ENCODE measurements at places on chromosomes 7 and 10.

- DNase-seq: no peak
Measured at GRCh38 chr10:2137549-2138174, 400.3 kb upstream of the ADARB2 start.

DNA sequence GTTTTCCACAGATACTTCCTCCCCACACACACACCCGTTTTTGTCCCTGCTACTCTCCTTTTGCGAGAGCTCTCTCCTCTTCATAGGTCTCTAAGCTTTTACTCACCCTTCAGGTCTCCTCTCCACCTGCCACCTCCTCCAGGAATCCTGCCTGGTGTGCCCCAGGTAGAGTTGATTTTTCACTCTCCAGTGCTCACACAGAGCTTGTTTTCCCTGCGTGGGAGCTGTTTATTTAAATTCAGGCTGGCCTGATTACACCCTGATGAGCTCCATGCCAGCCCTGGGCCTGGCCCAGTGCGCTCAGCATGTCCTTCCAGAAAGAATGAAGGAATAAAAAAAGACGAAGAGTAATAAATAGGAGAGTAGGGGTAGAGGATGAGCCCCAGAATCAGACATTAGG is 7.5 kb upstream of the CLDN4 start:
- DNase-seq: no peak

DNA sequence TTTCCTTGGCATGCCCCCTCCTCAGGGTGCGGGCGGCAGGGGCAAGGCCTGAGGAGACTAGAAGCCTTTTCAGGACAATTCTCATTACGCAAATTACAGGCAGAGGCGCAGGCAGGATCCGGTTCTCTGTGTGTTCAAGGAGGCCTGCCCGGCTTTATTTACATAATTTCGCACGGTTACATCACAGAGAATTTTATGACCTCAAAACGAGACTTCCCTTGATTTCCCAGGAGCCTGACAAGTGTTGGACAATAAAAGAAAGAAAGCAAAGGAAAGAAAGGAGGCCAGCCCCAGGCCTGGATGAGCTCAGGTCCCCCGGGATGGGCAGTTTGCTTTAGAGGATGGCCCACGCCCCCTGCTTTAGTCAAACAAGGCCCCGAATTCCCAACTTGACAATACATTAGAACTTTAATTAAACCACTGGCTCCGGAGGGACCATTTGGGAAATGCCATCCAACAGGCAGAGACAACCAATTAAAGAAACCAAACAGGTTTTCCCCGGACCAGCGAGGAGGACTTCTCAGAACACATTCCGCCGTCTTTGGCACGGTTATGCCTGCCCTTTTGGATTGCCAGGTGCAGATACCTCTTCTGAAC is 2.9 kb downstream of the MNX1 start:
- no peak for DNase-seq

- DNase-seq: no peak
Measured at GRCh38 chr10:101816376-101816775, 1.9 kb downstream of the OGA start.

- DNase-seq: no peak
Measured at GRCh38 chr7:37309493-37309892, 139.2 kb downstream of the ELMO1 start.

- no peak for DNase-seq
Measured at GRCh38 chr7:2613098-2613930, 18.5 kb upstream of the TTYH3 start.

GRCh38 chr10:128448796-128449195 is 322.6 kb upstream of the MKI67 start:
- DNase-seq: no peak

GRCh38 chr10:79049931-79050895 is 18.6 kb upstream of the ZMIZ1 start:
- DNase-seq: no peak

- DNase-seq: no peak
Measured at GRCh38 chr10:5557040-5557721, 32.4 kb downstream of the CALML3 start.

DNA sequence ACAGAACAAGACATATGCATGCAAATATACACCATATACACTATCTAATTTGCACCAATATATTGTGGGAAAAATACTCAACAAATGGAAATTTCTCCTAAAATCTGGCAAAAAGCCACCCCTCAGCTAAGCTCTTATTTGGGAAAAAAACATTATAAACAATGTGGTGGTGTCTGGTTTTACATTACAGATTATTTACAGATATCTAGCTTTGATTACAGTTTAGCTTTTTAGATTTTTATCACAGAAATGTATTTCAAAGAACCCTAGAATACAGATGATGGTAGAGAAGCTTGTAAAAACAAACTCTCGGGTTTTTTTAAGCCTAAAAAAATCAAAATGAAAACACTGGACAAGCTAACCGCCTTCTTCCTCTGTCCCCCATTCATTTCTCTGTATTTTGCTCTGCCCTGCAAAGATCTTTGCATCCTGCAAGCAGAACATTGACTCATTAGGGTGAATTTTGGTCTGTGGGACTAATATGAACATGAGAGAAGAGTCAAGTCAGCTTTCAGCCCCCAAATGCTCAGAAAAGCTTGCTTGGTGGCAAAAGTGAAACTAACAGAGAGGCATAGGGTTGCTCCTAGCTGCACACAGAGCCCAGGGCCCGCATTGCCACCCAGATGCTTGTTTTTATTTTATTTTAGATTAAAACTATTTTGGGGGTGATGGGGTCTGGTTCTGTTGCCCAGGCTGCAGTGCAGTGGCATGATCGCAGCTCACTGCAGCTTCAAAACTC is 88.8 kb upstream of the LYZL1 start:
- no peak for DNase-seq

- no peak for DNase-seq
Measured at GRCh38 chr10:84543948-84544347, 215.6 kb downstream of the CCSER2 start.

GRCh38 chr7:122902751-122903495 is 16.7 kb upstream of the CADPS2 start:
- DNase-seq: no peak

GRCh38 chr7:55878691-55879090 is 8.6 kb upstream of the ZNF713 start:
- DNase-seq: no peak

DNA sequence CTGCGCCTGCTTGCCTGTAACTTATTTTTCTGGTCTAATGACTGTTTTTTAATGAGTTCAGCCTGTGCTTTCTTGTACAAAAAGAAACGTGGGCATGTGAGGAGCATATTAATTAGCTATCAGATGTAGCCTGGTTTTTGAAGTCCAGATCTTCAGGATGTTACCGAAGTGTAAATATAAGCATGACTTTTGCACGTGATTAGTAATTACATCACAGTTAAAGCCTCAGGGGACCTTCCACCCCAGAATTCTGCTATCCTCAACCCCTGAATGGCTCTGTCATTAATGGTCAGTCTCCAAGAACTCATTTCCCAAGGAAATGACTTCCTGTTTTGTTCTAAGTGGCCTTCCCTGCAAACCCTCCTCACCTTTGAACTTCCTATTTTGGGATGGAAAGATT is 2.1 kb upstream of the PRXL2A start:
- DNase-seq: no peak

GRCh38 chr10:28661035-28661434 is 16.3 kb upstream of the BAMBI start:
- no peak for DNase-seq

DNA sequence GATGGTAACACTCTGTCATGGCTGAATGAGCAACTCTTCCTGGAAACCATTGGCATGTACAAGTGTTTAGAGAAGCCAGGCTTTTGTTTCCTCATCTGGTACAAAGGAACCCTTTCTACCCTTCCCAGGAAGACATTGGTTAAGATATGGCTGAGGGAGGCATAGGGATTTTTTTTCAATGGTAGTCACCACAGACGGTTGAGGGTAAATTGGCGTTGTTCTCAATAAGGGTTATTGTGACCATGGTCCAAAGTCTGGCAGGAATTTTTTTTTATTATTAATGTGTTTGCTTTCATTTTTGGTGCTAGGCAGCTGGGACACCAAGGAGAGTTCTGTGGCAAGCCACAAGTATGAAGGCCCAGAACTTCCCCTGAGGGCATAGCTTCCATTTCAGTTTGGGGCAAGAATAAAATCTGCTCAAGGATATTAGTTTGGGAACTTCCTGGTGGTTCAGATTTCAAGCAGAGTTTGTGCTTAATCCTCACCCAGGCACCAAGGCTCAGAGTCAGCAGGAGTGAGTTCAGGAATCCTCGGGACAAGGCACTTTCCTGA is at the start of gene PLEKHS1:
TSS of gene PLEKHS1 (plus strand) at position 502 of the 552 bp plus-strand sequence. CDS start 3,596 bp downstream, outside the sequence.
- DNase-seq: no peak

DNA sequence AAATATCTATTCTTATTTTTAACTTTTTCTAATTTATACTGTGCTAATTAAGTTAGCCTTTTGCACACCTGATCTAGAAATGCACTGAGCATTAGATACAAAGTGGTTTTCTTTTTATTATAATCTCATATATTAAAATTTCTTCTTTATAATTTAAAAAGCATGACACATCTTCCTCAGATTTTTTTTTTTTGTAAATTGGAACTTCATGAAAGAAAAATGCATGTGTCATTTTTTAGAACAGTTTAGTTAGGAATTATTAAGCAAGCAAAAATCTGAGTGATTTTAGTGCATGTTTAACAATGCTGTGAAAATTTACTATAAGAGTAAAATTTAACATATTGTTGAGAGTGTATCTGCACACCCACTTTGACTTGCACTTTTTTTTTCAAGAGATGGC is 367.9 kb downstream of the TFEC start:
- DNase-seq: no peak

DNA sequence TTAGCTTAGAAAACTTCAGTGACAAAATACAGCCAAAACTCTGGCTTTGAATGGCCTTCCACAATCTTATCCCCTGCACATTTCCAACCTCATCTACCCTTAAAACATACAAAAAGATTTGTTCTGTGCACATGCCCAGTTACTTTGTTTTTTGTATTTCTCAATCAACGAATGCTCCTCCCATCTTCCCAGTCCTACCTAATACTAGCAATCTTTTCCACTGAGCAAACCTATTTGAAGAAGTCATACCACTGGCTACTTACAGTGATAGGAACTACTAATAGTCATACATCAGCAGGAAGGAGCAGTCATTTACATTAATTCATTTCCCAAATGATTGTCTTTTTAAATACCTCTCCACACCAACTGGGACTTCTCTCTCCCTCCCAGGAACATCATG is 2.5 kb downstream of the USP54 start:
- DNase-seq: no peak

GRCh38 chr7:99461221-99461620 is 4.7 kb downstream of the ATP5MF start:
- no peak for DNase-seq

GRCh38 chr7:112986256-112987031 is 100.2 kb downstream of the GPR85 start:
- no peak for DNase-seq

DNA sequence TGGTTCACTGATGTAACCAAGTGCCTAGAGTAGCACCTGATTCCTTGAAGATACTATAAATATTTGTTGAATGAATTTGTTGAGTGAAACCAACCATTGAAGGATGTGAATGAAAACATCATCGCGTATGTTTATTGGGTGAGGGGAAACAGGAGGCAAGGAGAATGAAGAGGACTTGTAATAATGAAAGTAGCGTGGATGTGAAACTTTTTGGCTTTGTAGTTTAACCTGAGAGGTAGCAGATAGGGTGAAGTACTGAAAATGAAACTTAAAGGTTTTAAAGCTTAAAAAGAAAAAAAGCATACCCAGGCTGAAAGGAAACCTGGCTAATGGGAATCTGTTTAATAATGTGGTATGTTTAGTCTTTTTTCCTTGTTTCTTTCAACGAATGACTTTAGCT is 5.2 kb downstream of the CCNY start:
- no peak for DNase-seq

DNA sequence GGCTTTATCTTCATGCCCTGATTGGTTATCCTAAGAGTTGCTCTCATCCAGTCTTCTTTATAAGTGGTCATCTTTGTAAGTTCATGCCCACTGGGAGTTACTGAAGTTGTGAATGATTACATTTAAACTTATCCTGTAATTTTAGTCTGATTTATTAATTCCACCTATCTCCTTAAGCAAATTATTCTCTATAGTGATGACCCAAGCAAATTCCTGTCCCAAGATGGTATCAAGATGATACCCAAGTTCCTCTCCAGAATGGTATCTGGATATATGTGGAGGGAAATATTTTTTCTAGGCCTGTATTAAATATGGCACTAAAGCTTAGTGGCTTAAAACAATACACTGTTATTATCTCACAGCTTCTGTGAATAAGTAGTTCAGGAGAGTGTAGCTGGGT is 22.6 kb upstream of the VOPP1 start:
- no peak for DNase-seq

Data from nucleus accumbens (tissue), 56 donors.